ENCODE measurements at places on chromosomes 7 and 10. TPM values are rescaled to one million over a fixed set of nuclear protein-coding genes. Genes with fewer than 3 reads are reported as not detected.

Gene TDRD1
- total RNA-seq: not detected

Gene SPDYE8
- total RNA-seq: not detected

Gene CDNF
- total RNA-seq: 3.2 TPM

Gene ADRB1
- 0.08 TPM for total RNA-seq

GRCh38 chr10:12181065-12181775 lies 14.5 kb downstream of the NUDT5 start:
- DNase-seq: peak; percentile 61

DNA sequence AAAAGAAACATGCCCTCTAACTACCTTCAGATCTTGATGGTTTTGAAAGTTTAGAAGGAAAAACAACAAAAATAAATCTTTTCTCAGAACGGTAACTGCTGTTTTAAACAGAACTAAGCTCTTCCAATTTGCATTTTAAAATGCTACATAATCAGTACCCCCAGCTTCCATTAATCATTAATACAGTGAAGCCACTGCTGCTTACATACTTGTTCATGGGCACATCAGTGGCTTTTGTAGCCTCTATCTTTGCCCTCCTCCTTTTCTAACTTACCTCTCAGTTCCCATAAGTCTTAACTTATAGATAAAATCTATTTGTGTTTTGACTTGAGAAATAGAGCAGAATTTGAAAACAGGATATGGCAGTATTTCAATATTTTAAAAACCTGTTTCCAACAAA lies 109.1 kb downstream of the POLL start:
- no peak for DNase-seq

DNA sequence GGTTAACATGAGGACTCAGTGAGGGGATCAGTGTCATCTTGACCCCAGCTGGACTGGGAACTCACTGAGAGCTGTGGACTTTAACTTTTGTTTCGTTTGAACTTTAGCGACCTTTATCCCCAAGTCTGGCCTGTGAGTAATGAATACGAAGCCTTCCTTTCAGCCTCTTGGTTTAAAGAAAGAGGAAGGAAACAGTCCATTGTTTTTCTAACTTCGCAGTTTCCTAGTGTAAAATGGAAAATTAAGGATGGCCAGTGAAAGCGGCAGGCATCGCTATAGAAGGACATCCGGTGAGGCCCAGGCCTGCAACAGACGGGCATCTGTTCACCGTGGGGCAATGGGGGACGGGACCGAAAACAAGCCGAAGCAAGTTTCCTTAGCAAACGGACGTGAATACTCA lies 44.1 kb upstream of the ADO start:
- DNase-seq: no peak

- no peak for DNase-seq
Measured at GRCh38 chr10:48880016-48880705, 59.5 kb downstream of the LRRC18 start.
